ENCODE measurements at places on chromosomes 12 and 14.

GRCh38 chr12:57866308-57867019, 19.9 kb upstream of the CTDSP2 start:
- no peak for DNase-seq

DNA sequence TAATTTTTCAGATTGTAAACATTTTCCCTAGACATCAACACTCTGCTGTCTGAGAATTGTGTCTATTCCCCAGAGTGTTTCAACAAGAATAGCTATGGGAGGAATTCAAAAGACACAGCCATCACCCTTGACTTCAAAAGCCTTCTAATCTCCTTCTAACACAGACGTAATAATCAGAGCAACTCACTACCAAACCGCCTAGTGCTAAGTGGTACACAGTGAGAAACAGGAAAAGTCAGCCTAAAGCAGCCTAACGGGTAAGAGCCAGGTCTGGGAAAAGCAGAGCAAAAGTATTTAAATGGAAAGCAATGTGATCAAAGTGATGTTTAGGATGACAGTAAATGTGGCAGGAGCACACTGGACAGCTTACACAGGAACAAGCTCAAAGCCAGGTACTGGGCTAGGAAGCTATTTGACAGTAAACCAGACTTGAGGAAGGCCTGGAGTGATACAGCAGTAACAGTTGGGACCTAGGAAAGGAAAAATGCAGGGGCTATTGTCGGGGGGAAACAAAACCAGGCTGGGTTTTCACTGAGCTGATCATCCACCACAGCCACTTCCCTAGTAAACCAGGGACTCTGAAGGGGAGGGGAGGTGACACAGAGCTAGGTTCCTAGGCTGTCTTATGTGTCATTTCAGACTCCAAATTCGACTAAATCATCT, 29.4 kb downstream of the CORO1C start:
- no peak for DNase-seq

- no peak for DNase-seq
These were observed 1327.5 kb upstream of the FLRT2 start for GRCh38 chr14:84202486-84202885.

- no peak for DNase-seq
These were observed 5.3 kb upstream of the RAB35 start for GRCh38 chr12:120121766-120122293.

DNA sequence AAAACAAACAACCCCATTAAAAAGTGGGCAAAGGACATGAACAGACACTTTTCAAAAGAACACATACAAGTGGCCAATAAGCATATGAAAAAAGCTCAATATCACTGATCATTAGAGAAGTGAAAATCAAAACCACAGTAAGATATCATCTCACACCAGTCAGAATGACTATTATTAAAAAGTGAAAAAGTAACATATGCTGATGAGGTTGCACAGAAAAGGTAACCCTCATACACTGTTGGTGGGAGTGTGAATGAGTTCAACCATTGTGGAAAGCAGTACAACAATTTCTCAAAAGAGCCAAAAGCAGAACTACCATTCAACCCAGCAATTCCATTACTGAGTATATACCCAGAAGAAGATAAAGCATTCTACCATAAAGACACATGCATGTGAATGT, 18.2 kb downstream of the PDE6H start:
- no peak for DNase-seq

DNA sequence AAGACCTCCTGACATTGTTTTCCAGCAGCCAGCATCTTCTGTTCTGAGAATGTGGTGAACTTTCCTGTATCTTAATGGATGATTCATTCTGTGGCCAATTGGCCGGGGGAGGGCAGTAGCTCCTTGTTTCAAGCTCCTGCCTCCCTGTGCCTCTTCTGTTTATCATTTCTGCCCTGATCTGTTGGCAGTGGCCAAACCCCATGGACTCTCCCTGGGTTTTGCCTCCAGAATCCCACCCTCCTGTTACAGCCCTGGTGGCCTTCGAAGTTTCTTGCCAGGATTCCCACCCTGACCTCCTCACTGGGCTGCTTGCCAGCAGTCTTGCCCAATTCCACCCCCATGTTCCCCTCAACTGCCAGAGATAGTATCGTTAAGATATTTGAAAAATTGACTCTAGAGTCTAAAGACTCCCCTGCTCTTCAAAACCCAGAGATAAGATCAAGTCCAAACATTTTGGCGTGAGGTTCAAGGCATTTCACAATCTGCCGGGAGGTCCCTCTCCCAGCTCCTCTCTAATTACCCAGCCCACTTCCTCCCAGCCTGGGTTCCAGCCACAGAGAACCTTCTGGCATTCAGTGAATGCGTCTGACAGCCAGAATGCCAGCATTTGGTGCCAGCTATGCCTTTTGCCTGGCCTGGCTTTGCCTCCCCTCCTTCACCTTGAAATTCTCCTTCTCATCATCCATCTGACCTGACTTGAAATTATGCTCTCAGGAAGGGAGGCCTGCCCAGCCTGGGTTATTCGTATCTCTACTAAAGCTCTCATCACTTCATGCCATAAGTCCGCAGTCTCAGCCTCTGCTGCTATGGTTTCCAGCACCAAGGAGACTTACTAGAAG, 37.7 kb upstream of the TXNRD1 start:
- no peak for DNase-seq

DNA sequence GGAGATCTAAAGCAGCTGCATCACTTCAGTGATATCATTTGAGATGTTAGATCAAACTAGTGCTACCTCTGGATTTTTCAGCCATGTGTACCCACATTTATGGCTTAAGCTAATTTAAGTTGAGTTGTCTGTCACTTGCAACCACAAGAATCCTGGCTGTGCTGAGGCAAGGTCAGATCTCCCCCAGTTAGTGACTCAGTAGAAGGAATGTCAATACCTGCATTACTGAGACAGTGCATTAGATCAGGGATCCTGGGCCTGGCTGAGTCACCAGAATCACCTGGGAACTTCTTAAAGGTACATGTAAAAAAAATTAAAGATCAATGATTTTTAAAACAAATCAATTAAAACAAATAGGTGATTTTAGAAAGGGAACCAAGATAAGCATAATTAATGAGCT, 84.6 kb upstream of the GRIN2B start:
- no peak for DNase-seq

DNA sequence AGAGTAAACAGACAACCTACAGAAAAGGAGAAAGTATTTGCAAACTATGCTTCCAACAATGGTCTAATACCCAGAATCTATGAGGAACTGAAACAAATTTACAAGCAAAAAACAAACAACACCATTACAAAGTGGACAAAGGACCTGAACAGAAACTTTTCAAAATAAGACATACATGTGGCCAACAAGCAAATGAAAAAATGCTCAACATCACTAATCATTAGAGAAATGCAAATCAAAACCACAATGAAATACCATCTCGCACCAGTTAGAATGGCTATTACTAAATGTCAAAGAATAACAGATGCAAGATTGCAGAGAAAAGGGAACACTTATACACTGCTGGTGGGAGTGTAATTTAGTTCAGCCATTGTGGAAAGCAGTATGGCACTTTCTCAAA, 125.8 kb downstream of the C12orf42 start:
- no peak for DNase-seq

- DNase-seq = no peak
These were observed 5.2 kb downstream of the MUCL1 start for GRCh38 chr12:54859502-54859901.

DNA sequence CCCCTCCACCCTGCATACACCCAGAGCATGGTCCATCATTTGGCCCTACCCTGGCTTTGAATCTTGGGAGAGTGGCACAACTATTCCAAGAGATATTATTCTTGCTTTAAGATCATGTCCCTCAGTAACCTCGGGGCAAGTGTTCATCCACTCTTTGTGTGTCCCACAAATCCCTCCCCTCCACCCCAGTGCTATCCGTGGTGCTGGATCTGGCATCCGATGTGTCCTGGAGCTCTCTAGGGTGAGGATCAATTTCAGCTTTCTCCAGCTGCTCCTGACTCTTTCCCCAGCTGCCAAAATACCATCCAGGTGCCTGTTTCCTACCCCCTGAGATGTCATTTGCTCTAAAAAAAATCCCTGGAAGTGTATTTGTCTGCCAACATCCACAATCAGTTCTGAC, 64.8 kb upstream of the CMKLR1 start:
- no peak for DNase-seq

DNA sequence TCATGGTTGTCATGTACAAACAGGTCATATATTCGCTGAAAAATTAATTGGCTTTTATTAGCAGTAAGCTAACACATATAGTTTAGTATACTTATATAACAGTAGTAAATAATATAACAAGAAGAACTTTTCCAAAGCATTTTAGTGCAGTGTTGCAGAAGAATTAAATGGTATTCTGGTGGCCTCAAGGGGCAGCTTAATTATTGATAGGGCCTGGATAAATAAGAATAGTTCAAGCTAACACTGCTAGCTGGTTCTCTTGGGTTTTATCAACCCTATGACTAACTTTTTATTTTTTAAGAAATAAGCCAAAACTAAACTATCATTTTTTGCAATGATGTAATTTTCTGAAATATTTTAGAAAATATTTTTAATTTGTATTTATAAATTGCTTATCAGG, 152.1 kb downstream of the SRGAP1 start:
- DNase-seq = no peak

DNA sequence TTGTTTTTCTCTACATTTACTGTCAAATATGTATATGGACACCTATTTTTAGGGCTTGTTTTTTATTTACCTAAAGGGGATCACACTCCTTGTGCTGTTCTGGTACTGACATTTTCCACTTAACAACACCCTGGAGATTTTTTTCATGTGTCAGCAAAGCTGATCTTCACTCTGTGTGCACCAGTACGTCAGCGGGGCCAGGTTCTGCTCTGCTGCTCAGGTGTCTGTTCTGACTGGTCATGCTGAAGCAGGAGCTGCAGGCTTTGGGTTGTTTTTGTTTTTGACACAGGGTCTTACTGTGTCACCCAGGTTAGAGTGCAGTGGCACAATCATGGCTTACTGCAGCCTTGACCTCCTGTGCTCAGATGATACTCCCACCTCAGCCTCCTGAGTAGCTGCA, 81.9 kb upstream of the CCND2 start:
- no peak for DNase-seq

- no peak for DNase-seq
These were observed 9.2 kb upstream of the ABCD2 start for GRCh38 chr12:39628836-39629235.
